ENCODE measurements at places on chromosomes 12 and 14. TPM values are rescaled to one million over a fixed set of nuclear protein-coding genes. Genes with fewer than 3 reads are reported as not detected.
A peak's percentile ranks its signal among the peaks of the same experiment; 100 is the strongest.

TMEM63C gene
- 5.0 TPM for total RNA-seq

PELI2 gene
- 14.4 TPM for total RNA-seq

CACNA2D4 gene
- 3.3 TPM for total RNA-seq

NXPH4 gene
- total RNA-seq: not detected

POTEG gene
- not detected for total RNA-seq

RBMS2 gene
- total RNA-seq: 31.6 TPM

GRCh38 chr12:114955414-114956014 lies 271.5 kb upstream of the TBX3 start:
- H3K4me1 ChIP-seq: peaks cover 7% of the 10 kb centered on the region
- no peak overlapping the region for H3K4me3 ChIP-seq
- DNase-seq: no peak
- H3K36me3 ChIP-seq: no peaks in the 10 kb centered on the region

- H3K36me3 ChIP-seq: no peaks in the 10 kb centered on the region
- peak overlapping the region; percentile 71 for H3K27ac ChIP-seq
- no peaks in the 10 kb centered on the region for H3K27me3 ChIP-seq
- H3K4me1 ChIP-seq: peaks cover 54% of the 10 kb centered on the region
- H3K4me3 ChIP-seq: peak overlapping the region; percentile 11
Observed at GRCh38 chr14:95185033-95185766, 27.9 kb upstream of the DICER1 start.

DNA sequence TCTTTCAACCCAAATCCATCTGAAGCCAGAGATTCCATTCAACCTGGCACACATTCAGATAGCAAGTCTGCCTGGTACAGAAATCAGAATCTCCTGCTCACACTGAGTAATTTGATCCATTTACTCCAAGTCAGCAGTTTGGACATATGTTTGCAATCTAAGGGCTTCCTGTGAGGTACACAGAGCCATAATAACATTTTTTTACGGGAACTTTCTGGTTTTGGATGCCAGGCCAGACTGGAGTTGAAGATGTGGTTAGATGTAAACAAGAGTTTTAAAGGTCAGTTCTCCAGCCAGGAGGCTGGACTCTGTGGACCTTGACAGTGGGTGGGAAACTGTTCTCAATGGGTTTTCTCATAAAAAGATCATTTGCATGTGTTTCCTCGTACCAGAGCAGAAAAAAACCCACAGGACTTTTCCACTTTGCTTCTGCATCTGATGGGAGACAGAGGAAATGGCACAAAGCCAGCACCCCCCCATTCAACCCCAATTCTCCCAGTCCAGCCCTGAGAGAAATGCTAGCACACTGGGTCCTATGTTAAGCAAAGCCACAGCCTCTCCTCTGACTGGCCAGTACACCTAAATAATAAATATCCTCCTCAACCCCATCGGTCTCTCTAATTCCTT lies 17.7 kb upstream of the TSPAN11 start:
- H3K27ac ChIP-seq: no peak overlapping the region
- no peaks in the 10 kb centered on the region for H3K36me3 ChIP-seq
- H3K4me1 ChIP-seq: peaks cover 17% of the 10 kb centered on the region
- no peak overlapping the region for H3K4me3 ChIP-seq

DNA sequence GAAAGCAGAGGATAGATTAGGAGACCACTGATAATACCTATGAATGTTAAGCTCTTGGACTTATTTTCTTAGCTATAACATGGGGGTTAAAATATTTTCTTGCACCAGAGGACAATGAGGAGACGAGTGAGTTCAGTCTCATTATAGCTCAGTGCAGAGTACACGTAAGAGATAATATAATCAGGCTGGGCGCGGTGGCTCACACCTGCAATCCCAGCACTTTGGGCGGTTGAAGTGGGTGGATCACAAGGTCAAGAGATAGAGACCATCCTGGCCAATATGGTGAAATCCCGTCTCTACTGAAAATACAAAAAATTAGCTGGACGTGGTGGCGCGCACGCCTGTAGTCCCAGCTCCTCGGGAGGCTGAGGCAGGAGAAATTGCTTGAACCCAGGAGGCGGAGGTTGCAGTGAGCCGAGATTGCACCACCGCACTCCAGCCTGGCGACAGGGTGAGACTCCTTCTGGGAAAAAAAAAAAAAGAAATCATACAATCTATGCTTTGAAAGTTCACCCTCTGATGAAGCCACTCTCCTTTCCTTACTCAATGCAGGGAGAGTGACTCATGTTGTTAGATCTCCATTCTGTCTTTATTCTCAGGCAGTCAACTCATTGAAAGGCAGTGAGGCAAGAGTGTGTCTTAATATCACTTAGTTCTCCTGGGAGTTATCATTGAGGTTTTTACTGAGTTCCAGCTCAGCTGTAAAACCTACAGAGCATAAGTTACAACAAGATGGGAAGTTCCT lies 134.2 kb downstream of the SYNE2 start:
- no peak overlapping the region for H3K4me3 ChIP-seq
- H3K4me1 ChIP-seq: no peaks in the 10 kb centered on the region
- peaks cover 30% of the 10 kb centered on the region for H3K36me3 ChIP-seq
- no peak overlapping the region for H3K27ac ChIP-seq
- H3K27me3 ChIP-seq: no peaks in the 10 kb centered on the region

GRCh38 chr14:55688566-55688965 lies 108.6 kb downstream of the KTN1 start:
- H3K27me3 ChIP-seq: no peaks in the 10 kb centered on the region
- peaks cover 37% of the 10 kb centered on the region for H3K36me3 ChIP-seq
- peaks cover 5% of the 10 kb centered on the region for H3K4me1 ChIP-seq
- no peak overlapping the region for H3K27ac ChIP-seq

DNA sequence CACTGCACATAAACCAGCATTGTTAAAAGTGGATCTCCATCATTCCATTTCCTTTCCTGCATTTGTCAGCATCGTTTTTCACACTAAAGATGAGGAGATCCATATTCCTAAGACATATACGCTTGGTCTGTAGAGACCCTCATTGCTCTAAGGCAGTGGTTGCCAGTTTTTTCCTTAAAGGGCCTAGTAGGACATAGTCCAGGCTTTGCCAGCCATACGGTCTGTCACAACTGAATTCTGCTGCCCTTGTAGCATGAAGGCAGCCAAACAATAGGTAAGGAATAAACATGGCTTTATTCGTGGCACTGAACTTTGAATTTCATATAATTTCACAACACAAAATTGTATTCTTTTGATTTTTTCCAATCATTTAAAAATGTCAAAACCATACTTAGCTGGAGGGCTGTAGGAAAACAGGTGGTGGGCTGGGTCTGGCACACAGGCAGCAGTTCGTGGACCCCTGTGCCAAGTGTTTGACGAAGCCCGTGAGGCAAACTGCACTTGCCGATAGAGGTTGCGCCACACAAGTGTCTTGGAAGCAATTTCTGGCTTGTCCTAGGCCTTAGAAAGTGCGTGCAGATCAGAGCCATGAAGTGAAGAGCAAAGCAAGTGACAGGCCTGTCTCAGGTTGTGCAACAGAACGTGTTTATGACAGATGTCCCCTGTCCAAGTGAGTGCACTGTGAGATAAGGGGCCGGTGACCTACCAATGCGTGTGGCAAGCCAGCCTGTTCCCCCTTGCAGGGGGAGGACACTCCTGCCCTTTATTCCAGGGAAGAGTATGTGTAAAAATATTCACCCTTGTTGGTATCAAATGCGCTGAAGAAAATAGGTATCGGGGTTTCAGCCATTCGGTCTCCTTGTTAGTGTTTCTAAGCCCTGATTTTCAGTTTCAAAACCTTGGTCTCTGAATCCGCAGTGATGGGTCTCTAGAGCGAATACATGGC lies 916 bp upstream of the CHPT1 start:
- no peaks in the 10 kb centered on the region for H3K27me3 ChIP-seq
- peaks cover 52% of the 10 kb centered on the region for H3K4me1 ChIP-seq
- DNase-seq: no peak
- peak overlapping the region; percentile 89 for H3K27ac ChIP-seq
- H3K36me3 ChIP-seq: no peaks in the 10 kb centered on the region
- peak overlapping the region; percentile 91 for H3K4me3 ChIP-seq

DNA sequence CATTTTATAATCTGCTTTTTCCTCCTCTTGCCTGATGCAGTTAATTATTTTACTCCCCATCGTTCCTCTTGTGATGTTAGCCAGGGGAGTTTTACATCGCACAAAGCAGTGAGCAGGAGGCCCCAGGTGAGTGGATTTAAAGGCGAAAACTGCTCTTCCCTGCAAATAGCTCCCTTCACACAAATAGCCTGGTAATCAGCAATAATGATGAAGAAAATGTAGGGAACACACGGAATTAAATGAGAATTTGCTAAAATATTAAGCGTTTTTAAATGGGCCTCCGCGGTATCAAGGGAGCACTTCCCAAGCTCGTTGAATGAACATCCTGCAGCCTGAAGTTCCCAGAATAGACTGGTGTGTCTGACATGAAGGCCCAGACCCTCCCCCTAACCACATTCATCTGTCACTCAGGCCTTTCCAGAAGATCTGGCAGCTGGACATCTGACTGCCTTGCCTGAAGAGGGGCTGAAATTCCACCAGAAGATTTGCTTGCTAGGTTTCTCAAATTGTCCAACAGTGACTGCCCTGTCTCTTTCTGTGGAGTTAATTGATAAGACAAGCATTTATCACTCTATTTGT lies 127.2 kb downstream of the CCDC60 start:
- no peaks in the 10 kb centered on the region for H3K27me3 ChIP-seq
- no peak overlapping the region for H3K4me3 ChIP-seq
- no peaks in the 10 kb centered on the region for H3K36me3 ChIP-seq
- no peak overlapping the region for H3K27ac ChIP-seq
- DNase-seq: no peak
- no peaks in the 10 kb centered on the region for H3K4me1 ChIP-seq

DNA sequence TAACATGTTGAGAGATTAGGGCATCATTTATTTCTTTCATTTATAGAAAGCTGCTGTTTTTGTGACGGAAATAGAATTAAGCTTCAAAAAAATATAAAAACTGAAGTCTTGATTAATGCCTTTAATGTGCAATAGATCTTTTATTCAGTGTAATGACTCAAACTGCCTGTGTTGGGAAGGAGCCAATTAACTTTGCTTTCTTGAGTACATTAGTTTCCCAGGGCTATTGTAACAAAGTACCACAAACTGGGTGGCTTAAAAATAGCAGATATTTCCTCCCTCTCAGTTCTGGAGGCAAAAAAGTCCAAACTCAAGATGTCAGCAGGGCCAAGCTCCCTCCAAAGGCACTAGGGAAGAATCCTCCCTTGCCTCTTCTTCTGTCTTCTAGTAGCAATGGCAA lies 36.6 kb downstream of the EID3 start:
- no peak for DNase-seq
- H3K4me3 ChIP-seq: no peak overlapping the region
- H3K36me3 ChIP-seq: peaks cover 98% of the 10 kb centered on the region
- H3K27me3 ChIP-seq: no peaks in the 10 kb centered on the region

- H3K36me3 ChIP-seq: no peaks in the 10 kb centered on the region
- no peak overlapping the region for H3K4me3 ChIP-seq
- peaks cover 9% of the 10 kb centered on the region for H3K4me1 ChIP-seq
- no peak for DNase-seq
- H3K27me3 ChIP-seq: no peaks in the 10 kb centered on the region
Observed at GRCh38 chr14:52131640-52132320, 62.9 kb upstream of the NID2 start.

DNA sequence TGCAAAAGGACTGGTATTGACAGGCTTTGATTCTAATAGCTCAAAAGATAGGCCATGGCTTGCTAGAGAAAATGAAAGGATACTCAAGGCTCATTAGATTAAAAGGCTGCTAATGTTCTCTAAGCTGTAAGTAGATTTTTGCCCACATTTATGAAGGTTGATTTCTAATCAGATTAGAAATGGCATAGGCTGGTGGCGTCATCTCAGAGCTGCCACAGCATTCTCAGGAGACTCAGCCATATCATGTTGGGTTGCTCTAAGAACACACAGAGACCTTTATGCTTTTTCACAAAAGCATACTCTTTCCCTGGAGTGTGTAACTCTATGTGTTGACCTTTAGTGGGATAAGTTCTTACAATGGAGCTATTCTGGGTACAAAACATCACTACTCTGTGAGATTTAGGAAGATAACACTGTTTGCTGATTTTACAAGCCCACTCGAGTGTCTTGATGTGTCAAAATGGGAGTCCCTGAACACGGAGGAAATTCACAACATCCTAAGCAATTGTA lies 576.0 kb downstream of the NRXN3 start:
- no peaks in the 10 kb centered on the region for H3K4me1 ChIP-seq
- DNase-seq: no peak
- no peak overlapping the region for H3K27ac ChIP-seq
- H3K27me3 ChIP-seq: no peaks in the 10 kb centered on the region
- no peak overlapping the region for H3K4me3 ChIP-seq

- no peak for DNase-seq
- H3K36me3 ChIP-seq: no peaks in the 10 kb centered on the region
- H3K4me1 ChIP-seq: no peaks in the 10 kb centered on the region
- no peaks in the 10 kb centered on the region for H3K27me3 ChIP-seq
- H3K27ac ChIP-seq: no peak overlapping the region
Observed at GRCh38 chr14:85239791-85240190, 290.2 kb upstream of the FLRT2 start.

DNA sequence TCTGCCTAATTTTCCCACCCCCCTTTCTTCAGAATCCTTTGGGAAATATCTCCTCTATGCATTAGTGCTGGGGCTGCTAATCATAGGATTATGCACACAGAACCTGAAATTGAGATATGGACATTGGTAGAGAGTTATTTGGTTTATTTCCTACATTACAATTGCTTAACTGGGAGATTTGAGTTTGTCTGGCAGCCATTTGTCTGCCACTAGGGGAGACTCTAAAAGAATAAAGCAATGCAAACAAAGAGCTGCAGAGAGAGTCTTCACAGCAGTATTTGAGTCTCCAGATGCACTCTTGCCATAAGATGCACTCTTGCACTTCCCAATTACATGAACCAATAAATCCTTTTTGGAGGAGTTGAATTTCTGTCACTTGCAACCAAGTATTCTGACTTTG lies 12.0 kb upstream of the PCNX4 start:
- H3K27ac ChIP-seq: no peak overlapping the region
- no peaks in the 10 kb centered on the region for H3K27me3 ChIP-seq
- no peak overlapping the region for H3K4me3 ChIP-seq
- no peaks in the 10 kb centered on the region for H3K36me3 ChIP-seq
- H3K4me1 ChIP-seq: no peaks in the 10 kb centered on the region

Measured in esophagus muscularis mucosa (tissue), 4 donors.